ENCODE measurements at places on chromosomes 12 and 14.

- no peak for DNase-seq
Measured at GRCh38 chr14:54132496-54132895, 175.9 kb upstream of the BMP4 start.

- peak; percentile 17 for DNase-seq
Measured at GRCh38 chr12:110079477-110080400, 31.4 kb upstream of the C12orf76 start.

GRCh38 chr14:82731526-82731925, 1197.9 kb upstream of the SEL1L start:
- DNase-seq = no peak

- DNase-seq = no peak
Measured at GRCh38 chr14:37062191-37062803, 110.1 kb downstream of the SLC25A21 start.

DNA sequence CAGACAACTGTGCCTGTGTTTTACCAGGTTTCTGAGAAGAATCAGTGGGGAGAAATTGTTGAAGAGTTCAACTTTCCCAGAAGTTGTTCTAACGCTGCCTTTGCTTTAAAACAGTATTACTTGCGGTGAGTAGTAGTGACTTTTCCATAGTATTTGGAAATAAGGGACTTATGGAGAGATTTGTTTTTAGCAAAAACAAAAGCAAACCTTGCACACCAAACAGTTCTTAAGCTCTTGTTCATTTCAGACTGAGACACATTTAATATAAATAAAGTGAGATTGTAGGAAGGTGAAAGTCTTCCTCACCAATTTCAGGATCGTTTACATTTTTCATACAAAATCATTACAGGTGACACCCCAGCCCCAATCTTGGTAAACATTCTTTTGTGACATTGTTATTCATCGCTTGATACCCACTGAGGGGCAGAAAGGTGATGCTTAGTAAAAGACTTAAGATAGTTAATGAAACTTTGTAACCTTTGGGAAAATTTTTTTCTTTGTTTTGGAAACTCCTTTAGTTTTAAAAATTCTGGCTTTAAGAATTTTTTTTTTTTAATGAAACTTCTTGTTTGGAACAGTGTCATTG, 1.8 kb downstream of the ARID2 start:
- DNase-seq = no peak

DNA sequence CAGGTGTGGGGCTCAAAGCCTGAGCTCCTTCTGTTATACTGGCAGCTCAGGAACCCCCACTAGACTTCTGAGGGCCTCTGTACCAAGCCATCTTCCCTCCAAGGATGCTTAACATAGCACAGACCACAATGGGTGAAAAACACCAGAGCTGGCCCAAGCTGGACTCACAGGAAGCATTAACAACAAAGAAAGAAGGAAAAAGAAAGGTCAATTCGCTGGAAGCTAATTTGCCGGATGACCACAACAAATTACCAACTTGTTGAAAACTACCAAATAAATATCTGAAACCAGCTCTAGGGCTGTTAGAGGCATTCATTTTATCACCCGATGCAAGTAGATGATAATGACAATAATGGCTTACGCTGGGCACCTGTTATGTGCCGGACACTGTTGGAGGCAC, 48.7 kb downstream of the RBM19 start:
- no peak for DNase-seq

- no peak for DNase-seq
Measured at GRCh38 chr12:19826980-19827550, 387.8 kb downstream of the AEBP2 start.

GRCh38 chr12:52146822-52147366, 44.9 kb downstream of the KRT80 start:
- DNase-seq = no peak

- DNase-seq = no peak
Measured at GRCh38 chr12:49537231-49537751, 1.5 kb upstream of the KCNH3 start.

DNA sequence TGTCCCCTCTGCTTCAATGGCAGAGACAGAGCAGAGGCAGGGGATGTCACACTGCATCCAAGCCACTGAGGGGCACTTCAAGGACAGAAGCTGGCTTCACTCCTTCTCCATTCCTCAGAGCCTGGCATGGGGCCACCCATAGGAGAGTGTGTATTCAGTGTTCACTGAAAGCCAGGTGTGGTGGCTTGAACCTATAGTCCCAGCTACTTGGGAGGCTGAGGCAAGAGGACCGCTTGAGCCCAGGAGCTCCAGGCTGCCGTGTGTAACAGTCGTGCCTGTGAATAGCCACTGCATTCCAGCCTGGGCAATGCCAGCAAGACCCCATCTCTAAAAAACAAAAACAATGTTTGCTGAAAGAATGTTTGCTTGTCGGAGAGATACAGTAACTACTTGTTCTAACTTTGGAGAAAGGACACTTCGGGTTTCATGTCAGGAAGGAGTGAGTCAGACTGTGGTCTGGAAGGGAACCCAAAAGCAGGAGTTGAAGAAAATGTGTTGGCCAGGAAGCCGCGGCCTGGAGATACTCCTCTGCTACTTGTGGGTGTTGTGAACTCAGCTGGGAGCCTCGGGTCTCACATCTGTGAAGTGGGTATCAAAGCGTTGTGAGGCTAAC, 43.4 kb downstream of the ELK3 start:
- peak; percentile 21 for DNase-seq

GRCh38 chr12:40198601-40199000, 26.2 kb upstream of the LRRK2 start:
- no peak for DNase-seq

DNA sequence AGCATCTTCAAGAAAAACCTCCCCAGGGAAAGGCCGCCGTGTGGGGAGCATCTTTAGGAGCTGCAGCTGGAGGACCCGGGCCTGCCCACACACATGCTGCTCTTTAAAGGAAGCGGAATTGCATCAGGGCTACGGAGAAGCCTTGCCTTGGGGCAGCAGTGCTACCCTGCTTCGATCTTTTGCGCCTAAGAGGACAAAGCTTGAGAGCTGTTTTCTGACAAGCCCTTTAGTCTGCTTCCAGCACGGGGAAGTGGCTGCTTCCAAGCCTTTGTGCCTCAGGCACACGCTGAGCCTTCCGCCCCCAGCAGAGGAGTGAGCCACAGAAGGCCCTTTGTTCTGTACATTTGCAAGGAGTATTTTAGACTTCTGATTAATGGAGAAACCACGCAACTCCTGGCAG, 31.5 kb downstream of the COA8 start:
- DNase-seq = no peak

DNA sequence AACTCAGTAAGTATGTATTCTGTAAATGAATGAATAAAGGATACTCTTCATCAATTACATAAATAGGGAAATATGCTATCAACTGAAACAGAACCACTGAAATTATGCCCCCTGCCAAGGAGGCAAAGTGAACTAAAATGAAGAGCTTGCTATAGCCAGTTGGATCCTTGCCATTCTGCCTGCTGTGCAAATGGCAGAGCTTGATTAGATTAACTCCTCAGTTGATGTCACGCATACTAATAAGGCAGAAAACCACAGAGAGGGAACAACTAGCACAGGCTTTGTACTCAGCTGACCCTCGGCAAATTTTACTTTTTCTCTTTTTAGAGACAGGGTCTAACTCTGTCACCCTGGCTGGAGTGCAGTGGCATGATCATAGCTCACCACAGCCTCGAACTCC, 36.7 kb upstream of the FERMT2 start:
- DNase-seq = no peak

DNA sequence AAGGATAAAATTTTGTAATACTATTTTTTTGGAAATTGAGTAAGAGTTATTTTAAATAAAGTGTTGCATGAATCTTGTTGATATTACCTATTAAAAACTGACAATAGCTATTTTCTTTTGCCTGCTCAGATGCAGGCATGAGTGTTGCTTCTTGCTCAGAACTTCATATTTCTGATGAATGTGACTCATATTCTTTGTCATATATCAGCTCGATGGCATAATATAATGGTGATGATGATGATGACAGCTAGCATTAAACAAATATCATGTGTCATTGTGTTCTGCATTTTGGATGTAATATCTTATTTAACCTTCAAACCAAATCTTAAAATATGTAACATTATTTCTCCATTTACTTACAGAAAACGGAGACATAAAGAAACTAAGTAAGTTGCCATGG, 605.5 kb upstream of the FOXG1 start:
- DNase-seq = no peak

GRCh38 chr12:123363740-123364531, 711 bp downstream of the SBNO1 start:
- DNase-seq = peak; percentile 3

DNA sequence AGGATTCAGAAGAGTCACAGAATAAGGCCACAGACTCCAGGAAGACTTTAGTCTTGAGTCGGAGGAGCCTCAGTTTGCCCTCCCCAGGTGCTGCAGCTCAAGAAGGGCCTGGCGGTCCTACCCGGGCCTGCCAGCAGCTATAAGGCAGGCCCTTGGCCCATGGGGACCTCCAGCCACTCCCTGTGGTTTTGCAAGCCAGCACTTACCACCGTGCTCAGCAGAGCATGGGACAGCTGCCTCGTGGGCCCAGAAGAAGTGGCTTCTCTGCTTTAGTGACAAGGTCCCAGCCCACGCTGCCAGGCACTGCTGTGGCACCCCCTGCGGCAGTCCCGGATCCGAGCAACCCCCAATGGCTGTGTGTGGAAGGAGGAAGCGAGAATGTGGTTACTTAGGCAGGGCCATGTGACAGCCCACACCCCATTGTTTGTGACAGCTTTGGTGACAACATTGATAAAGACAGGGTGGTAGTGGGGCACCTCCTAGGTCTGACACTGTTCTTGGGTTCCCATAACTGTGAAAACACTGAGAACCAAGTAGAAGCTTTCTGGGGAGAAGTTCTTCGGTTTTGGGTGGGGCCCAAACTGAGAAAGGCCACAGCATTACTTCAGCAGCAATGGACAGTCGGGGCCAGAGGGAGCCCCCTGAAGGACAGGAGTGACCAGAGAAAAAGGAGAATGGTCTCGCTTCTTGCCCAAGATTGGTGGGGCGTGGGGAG, at the start of gene SELPLG:
SELPLG (minus strand) TSS at position 361 of the 715 bp plus-strand sequence. CDS start 9,587 bp downstream, outside the sequence.
- DNase-seq = peak; percentile 67

- no peak for DNase-seq
Measured at GRCh38 chr14:90842726-90843125, 26.5 kb upstream of the TTC7B start.

DNA sequence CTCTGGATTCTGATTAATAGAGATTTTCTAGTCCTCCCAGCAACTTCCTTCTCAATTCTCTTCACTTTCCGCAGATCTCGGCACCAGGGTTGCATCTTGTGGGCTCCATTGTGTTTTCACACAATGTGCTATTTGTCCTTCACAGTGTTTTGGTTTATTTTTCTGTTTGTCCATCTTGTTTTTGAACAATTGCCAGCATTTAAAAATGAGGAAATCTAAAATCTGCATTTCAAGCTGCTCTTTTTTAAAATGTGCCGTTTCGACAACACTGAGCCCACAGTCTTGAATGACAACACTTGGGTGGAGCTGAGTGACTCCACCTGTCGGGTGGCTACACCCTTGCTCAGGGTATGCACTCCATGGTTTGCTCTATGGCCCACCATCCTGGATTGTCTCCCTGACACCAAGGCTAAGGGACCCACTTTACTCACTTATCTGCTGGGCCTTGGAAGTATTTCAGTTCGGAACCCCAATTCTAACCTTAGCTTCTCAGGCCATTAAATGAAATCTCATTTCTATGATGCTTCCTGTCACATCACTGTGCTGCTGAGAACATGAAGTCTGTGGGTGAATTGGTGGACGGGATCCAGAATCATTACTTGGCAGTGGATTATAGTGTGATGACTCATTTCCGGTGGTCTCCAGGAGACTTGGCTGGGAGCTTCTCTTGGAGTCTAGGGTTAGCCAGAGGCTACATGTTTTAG, 3.4 kb upstream of the MYRFL start:
- DNase-seq = no peak

- no peak for DNase-seq
Measured at GRCh38 chr14:26773906-26774593, 176.2 kb upstream of the NOVA1 start.
